ENCODE measurements at places on chromosomes 11 and 22.

DNA sequence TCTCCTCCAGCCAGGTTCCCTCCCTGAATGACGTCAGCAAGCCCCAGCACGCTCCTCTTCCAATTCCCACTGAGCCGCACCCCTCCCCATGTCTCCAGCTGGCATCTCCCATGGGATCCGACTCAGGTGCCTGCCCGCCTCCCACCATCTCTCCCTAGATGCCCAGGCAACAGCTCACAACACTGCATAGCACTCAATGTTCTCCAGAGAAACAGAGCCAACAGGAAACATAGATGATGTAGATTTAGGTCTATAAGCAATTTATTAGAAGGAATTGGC, 532.3 kb downstream of the BRD1 start:
- DNase-seq = no peak

DNA sequence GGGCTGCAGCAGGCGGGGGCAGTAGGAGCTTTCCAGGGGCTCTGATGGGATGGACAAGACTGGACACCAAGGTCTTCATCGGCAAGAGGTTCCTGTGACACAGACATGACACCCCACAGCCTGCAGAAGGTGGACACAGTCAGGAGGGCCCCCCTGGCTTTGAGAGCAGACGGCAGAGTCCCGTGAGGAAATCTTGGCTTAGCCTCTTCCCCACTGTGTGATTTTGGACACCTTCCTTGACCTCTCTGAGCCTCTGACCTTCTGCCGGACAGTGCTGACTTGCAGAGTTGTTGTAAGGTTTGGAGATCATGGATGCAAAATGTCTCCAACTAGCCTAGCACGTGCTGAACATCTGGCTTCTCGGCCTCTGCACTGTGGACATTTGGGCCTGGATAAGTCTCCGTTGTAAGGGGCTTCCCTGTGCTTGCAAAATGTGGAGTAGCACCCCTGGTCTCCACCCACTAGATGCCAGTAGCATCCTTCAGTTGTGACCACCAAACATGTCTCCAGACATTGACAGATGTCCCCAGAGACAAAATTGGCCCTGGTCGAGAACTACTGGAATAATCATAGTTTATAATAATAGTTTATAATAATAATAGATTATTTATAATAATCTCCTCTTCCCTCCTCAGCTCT, 54.6 kb downstream of the MCM5 start:
- no peak for DNase-seq

- DNase-seq = no peak
These were observed 19.2 kb upstream of the UPK3A start for GRCh38 chr22:45265535-45265934.

DNA sequence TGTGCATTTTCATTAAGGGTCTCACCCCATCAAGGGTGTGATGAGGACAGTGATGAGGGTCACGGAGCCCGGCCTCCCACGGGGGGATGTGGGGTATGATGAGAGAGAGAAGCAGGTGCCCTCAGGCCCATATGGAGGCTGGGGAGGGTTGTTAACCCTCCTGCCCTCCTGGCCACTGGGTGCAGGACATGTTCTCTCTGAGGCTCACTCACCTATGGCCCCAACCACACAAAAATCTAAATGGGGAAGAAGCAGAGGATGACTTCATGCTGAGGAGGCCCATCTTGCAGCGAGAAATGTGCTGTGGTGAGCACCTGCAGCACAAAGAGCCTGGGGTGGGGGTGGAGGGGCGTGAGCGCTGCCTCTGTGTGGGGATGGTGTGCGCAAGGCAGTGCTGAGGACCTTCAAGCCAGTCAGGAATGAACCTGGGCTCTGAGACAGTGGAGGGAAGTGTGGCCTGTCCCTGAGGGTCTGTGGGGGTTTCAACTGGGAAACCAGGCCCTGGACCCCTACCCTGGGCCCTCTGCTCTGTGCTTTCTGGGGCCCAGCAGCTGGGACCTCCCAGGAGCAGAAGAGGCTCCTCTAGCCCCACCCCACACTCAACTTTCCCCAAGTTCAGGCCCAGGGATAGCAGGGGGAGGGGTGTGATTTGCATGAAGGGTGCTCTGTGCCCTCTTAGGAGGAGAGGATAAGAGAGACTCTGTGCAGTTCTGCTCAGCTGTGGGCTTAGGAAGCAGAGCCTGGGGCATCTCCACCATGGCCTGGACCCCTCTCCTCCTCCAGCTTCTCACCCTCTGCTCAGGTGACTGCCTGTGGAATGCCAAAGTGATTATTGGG, 43.0 kb upstream of the TOP3B start:
- DNase-seq = no peak

GRCh38 chr22:43985532-43985931, 30.3 kb downstream of the SAMM50 start:
- no peak for DNase-seq

GRCh38 chr11:58801974-58802545, 42.4 kb downstream of the GLYATL2 start:
- no peak for DNase-seq

DNA sequence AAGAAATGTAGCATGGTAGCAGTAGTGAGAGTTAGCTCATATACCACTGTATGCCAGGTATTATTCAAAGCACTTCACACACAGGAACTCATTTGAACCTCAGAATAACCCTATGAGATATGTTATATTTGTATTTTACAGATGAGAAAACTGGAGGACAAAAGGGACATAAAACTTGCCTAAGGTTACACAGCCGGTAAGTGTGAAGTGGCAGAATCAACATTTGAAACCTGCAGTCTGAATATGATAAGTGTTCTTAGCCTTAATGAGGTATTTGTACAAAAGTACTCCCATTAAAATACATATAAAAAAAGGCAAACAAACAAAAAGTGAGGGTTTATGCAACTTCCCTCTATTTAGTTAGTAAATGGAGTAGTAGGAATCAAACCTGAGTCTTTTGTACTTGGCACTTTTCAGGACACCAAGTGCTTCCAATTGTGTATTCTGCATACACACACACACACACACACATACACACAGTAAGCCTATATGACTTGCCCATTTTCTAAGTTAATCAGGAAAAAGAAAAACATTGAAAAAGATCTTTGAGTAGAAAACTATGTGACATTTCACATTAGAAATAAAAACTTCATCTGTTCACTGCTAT, 223.9 kb upstream of the FOLH1 start:
- DNase-seq = no peak

GRCh38 chr11:61971248-61972111, 4.0 kb upstream of the FTH1 start:
- DNase-seq = peak; percentile 93

DNA sequence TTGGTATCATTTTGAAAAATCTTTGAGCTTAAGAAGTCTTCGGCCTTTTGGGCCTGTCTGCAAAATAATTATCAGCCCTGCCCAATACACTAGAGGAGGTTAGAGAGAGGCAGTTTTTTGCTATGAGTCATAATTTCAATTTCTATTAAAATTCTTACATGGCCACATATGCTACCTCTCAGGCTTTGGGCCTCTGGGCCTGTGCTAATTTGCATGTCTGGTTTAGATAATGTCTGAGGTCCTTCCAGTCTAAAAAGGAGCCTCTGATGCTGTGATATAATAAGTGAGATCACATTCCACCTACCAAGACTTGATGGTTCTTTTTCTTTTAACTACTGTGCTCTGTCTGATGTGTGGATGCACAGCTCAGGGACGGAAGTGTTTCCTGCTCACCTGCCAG, 70.8 kb downstream of the KCNJ1 start:
- DNase-seq = peak; percentile 41

DNA sequence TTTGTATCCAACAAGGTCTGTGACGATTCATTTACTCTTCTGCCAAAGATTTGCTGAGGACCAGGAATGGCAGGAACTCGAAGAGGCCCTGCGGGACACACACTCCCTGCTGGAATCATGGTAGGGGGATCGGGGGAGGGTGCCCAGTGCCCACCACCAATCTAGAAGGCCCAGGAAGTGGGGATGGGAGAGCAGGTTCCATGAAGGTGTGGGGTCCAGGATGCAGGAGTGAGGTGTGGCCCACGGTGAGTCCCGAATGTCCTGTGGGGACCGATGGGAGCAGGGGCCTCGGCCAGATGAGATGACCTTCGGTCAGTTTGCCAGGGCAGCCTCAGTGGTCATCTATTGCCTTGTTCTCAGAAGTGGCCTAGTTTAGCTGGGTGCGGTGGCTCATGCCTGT, 492.7 kb downstream of the BRD1 start:
- no peak for DNase-seq

GRCh38 chr11:44000731-44001130, 47.0 kb upstream of the ACCSL start:
- DNase-seq = no peak

GRCh38 chr11:84573868-84574267, 1053.3 kb downstream of the DLG2 start:
- DNase-seq = no peak

GRCh38 chr11:45475173-45475572, 189.0 kb upstream of the SYT13 start:
- no peak for DNase-seq

- DNase-seq = no peak
These were observed 80.4 kb downstream of the LRRC4C start for GRCh38 chr11:41379084-41379483.

- no peak for DNase-seq
These were observed 92.6 kb upstream of the PDGFD start for GRCh38 chr11:104256525-104256924.

- DNase-seq = peak; percentile 89
These were observed 24.6 kb upstream of the ACER3 start for GRCh38 chr11:76835928-76836612.

DNA sequence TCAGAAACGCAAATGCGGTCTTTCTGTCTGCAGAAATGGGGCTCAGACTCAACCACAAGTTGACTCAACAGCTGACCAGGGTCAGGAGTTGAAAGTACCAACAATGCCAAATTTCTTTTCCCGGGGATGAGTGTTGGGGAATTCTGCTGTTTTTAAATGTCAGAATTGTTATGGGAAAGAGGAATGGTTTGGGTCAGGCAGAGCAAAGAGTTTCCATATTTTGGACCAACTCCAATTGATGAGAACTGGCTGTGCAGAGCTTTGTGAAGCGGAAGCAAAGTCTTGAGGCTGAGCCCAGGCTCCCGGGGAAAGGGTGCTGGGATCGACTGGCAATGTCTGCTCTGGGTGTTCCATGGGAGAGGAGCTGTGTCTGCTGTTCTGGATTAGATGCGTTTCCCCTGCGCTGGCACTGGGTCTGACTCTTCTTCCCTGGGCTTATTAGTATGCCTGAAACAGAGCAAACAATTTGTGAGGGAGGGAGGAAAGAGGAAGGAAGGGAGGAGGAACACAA, 36.2 kb downstream of the TXN2 start:
- peak; percentile 81 for DNase-seq

- no peak for DNase-seq
These were observed 76.2 kb downstream of the TTC17 start for GRCh38 chr11:43434893-43435292.
